Activated T-cell treated with anti-CD3 and anti-CD28 coated beads, Interleukin-2, amount 50 U/mL, for 4 hours (primary cell): ENCODE measurements at places on chromosomes 1 and 21.

- DNase-seq: no peak
Measured at GRCh38 chr1:241610056-241610815, 29.9 kb downstream of the CHML start.

- no peak for DNase-seq
Measured at GRCh38 chr21:42534421-42535378, 21.0 kb downstream of the SLC37A1 start.

DNA sequence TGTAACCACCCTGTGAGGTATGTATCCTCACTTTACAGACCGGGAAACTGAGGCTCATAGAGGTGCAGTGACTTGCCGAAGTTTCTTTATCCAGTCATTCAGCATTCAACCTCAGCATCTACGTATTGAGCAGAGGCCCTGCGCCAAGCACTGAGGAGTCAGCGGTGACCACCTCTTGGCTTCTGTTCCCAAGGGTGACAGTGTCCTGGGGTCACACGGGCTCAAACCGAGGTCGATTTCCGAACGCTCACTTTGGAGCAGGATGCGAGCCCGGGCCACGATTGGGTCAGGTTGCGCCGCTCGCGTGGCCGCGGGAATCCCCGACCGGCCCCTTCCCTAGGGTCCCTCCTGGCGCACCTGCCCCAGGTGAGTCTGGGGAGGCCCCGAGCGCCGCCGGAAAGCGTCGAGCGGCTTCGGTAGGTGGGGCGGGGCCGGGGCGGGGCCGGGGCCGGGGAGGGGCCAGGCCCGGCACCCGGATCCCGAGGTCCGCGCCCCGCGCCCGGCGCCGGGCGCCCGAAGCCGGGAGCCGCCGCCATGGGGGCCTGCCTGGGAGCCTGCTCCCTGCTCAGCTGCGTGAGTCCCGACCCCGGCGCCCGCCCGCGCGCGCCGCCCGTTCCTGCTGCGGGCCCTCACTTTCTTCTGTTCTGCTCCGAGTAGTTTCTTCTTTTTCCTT lies at the start of gene SERINC2:
SERINC2 (plus strand) TSS at position 482 of the 673 bp plus-strand sequence; CDS start at position 535, 53 bp downstream.
- peak; percentile 14 for DNase-seq

DNA sequence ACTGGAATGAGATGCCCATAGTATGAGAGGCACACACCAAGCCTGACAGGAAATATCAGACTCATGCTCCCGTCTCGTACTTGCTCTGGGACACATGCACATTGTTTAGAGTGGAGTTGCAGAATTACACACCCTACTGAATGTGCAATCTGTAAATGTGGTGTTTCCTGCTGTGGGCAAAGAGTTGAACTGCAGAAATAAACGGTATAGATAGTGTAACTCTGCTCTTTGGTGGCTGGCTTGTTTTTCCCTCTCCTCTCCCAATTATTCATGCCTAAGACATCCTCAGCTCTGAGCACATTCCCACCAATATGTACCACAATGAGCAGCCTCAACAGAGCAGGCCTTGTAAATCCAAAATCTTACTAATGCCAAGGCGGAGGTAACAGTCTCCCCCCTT lies 90.1 kb upstream of the DIRAS3 start:
- DNase-seq: no peak

DNA sequence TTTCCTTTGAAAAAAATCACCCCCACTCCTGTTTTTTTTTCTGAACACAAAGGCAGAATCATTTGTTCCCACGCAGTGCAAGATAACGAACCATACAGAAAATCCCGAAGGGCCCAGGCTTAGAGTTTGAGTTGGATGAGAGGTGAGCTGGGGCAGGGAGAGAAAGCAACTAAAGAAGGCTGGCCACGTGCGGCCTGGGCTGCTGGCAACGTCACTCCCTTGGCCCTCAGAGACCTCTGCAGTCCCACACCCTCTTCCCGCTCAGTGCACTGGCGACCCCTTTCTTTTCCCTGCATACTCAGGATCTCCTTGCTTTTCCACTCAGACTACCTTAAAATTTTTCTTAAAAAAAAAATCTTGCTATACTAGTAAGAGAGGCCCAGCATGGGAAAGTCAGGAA lies 28.2 kb upstream of the CRNN start:
- DNase-seq: no peak

DNA sequence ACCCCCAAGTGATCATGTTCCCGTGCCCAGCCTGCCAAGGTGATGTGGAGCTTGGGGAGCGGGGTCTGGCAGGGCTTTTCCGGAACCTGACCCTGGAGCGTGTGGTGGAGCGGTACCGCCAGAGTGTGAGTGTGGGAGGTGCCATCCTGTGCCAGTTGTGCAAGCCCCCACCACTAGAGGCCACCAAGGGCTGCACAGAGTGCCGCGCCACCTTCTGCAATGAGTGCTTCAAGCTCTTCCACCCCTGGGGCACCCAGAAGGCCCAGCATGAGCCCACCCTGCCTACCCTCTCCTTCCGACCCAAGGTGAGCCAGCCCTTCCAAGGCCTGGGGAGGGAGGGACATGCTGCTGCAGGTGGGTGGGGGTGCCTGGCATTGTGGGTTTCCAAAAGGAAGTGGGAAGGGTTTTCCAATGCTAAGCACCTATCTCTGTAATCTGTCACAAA lies 2.3 kb downstream of the TRIM46 start:
- DNase-seq: no peak

GRCh38 chr21:42237577-42237976 lies 18.6 kb downstream of the ABCG1 start:
- no peak for DNase-seq

DNA sequence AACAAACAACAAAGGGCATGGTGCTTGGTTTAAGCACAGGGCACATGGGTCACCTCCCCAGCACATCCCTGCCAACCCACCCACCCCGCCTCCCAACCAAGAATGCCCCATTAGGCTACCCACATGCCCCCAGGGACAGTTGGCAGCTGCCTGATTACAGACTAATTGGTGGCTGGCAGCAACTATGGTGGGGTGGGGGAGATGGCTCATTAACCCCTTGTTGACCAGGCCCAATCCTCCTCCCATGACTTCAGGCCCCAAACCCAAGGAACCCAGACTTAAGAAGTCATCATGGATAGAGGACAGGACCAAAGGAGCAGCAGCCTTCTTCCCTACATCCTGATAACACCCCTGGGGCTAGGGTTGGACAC lies 1.3 kb downstream of the RIMS3 start:
- DNase-seq: no peak

DNA sequence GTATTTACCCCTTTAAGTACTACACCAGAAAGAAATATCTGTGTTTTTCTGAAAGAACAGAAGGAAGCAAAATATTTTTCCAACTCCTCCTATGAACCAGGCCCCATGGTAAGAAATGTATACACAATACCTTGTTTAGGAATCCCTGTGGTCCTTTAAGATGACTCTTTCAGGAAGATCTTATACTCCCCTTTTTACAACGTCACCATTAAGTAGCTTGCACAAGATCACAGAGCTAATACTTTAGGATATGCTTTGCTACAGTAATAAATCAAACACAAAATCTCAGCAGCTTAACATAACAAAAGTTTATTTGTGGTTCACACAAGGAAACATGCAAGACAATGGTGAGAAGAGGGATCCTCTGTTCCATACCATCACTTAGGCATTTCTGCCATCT lies 8.8 kb upstream of the LAMB3 start:
- no peak for DNase-seq

GRCh38 chr1:32861904-32862695 lies 8.6 kb downstream of the FNDC5 start:
- no peak for DNase-seq

DNA sequence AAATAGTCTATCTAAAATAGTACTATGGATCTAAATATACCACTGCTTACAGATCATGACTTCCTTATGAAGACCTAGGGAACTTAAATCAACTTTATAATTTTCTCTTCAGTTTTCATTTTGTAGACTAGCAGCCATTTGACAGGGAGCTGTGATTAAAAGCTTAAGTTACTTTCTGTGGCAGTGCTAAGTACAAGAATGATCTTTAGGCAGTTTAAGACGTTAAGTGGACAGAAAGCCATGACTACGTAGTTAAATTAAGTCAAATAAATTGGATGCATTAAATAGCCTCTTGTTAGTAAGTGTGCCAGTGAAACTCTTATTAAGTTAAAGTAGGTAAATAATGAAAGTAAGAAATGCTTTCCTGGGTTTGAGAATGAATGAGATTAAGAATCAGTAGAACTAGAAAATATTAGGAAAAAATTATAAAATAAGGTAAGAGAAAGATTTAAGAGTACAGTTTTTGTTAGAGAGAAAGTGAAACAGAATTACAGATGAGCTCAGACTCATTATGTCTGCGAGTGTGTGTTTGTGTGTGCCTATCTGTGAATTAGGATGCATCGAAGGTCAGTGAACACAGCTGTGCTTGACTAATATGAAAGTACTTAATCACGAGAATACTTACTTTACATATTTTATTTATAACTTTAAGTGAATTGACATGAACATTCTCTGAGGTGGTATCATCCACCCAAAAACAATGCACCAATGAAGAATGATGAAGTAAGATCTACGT lies 336.9 kb downstream of the KCNT2 start:
- DNase-seq: no peak

GRCh38 chr21:46022551-46023525 lies 41.3 kb downstream of the COL6A1 start:
- no peak for DNase-seq

- DNase-seq: no peak
Measured at GRCh38 chr1:25705699-25706098, 89.1 kb downstream of the MAN1C1 start.
